ENCODE measurements at places on chromosomes 3 and 15.

DNA sequence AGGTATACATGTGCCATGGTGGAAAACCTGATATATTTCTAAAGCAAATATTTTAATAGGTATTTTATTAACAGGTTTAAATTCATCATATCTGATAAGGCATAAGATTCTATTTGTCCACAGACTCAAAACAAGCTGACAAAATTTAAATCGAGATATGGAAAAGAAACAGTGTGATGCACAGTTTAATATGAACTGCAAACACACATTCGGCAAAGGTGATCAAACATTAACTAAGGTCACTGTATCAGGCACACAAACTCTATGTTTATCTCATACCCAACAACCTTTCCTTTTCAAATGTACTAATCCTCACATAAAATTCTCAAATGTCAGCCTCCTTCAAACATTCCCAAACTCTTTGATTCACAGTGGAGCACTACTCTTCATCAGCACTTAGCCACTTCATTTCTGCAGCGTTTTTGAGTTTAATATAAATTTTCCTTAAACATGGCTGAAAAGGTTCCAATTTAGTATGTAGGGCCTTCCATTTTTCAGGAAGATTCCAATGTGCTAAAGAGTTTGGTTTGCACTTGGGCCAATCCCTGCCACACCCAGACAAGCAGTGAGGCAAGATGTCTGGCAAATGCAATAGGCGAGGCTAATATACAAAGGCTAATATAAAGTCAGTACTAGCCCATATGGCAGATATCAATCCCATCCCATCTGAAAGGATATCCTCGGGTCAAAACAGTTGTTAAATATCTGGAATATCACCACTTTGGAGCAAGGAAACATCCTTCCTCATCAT lies 84.6 kb downstream of the GBE1 start:
- DNase-seq: no peak

DNA sequence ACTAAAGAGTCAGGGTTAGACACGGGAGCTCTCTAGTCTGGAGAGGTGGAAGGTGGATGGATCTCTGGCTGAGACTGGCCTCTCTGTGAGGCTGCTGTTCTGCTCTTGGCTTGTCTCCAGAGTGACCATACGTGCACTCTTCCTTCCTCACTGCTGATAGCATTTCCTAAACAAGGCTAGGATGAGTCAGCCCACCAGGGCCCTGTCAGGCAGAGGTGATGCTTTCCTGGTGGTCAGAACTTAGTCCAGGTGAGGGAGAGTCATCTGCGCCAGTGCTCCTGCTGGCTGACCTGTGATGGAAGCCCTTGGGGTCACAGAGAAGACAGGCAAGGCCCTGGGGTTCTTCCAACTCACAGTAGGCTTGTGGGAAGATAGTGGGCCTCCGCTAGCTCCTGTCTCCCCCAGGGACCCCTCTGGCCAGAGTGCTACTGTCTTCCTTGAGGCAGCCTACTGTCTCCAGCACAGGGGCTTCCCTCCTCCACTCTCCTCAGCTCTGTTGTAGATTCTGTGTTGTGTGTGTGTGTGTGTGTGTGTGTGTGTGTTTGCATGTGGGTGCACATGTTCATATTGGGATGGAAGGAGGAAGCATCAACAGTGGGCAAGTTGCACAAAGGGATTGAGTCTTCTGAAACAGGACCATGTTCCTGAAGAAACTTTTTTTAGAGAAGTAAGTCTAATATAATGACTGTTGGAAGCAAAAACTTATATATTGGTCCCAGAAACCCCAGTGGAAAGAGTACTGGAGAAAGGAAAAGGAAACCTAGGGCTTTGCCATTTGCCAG lies 16.5 kb downstream of the ALPK3 start:
- no peak for DNase-seq

GRCh38 chr3:164514576-164514975 lies 563.7 kb downstream of the SI start:
- DNase-seq: no peak

DNA sequence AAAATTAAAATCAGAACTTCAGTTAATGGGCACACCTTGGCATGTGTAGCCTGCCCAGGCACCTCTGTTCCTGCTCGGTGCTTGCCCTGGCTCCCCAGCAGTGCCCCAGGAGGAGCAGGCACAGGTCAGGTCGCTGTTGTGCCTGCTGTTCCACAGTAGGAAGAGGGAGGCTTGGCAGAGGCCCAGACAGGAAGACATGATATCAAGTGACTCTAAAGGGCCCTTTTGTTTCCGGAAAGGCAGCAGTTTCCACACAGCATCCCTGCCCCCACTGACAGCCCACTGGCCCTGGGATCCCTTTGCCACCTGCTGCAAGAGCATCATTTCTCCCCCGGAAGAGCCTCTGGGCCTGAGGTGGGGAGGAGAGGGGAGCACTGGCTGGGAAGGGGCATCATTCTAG lies 40.5 kb upstream of the HES1 start:
- DNase-seq: no peak

DNA sequence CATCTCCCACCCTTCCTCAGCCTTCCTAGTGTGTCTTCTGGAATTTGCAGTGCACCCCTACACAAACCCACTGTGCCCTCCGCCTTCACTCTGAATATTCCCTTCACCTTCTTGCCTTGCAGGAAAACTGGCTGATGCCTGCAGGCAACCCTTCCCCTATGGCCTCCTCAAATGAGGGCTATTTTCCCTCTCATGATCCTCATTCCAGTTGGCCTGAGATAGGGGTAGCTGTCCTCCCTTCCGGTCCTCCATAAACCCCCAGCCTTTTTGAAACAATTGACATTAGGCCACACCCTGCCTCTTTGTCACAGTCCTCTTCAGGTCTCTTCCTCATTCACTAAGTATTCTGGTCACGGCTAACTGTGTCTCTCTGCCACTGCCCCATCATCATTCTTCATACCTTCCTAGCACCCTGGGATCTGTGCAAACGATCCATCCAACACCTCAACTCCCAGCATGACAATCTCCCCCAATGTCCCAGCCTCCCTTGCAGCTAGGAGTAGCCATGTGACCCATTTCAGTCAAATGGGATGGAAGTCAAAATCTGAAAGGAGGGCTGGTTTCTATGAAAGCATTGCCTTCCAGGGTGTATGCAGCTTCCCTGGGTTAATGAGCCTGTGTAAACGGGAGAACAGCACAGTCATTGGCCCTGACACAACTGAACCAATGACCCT lies 8.5 kb upstream of the TICRR start:
- no peak for DNase-seq

- no peak for DNase-seq
Measured at GRCh38 chr15:62895905-62896316, 146.6 kb upstream of the TPM1 start.

- DNase-seq: no peak
Measured at GRCh38 chr3:143784446-143784845, 63.8 kb downstream of the SLC9A9 start.

DNA sequence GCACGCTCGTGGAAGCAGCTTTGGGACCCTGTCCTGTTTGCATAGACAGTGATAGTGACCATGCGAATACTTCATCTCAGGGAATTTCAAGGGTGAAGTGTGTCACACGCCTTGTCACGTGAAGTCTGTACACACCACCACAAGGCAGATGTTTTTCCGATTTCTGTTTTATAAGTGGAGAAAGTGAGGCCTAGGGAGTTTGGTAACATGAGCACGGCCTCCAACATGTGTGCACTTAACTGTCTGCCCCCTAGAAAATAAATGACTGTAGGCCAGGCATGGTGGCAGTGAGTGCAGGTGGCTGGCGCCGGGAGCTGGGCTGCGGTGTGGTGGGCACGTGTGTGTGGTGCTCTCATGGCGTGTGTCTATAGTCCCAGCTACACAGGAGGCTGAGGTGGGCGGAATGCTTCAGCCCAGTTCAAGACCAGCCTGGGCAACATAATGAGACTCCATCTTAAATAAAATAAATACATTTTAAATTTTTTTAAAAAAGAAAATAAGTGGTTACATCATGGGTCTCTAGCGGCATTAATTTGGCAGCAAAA lies 42.0 kb downstream of the WHAMM start:
- no peak for DNase-seq

DNA sequence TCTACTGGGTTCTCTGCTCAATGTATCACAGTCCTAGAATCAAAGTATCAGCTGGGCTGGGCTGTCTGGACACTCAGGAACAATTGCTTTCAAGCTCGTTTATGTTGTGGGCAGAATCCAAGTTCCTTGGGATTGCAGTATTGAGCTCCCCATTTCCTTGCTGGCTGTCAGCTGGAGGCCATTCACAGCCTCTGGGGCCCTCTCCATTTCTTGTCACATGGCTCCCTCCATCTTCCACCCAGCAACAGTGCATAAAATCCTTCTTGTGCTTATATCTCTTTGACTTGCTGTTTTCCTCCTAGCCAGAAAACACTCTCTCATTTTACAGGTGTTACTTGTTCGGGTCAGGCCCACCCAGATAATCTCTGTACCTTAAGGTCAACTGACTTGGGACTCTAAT lies 363.5 kb downstream of the IGSF11 start:
- DNase-seq: no peak

GRCh38 chr15:78422571-78423340 lies 15.3 kb upstream of the IREB2 start:
- DNase-seq: no peak

DNA sequence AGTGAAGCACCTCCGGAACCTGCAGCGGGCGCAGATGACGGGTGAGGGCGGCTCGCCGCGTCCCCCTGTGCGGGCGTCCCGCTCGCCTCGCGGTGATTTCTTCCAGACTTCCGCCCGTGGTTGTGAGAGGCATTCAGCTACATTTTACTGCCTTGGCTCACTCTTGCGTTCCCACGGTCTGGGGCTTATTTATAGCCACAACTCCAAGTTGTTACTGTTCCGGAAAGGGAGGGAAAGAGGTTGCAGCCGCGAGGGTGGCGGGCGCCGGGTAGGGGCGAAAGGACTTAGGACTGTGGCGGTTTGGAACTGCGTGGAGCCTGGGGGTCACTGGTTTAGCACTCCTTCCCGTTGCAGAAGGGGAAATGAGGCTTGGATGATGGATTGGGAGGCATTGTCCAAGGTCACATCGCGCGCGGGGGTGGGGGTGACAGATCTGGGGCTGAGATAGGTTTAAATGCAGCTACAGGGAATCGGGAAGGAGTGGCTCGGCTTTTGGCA lies 1.1 kb downstream of the HES1 start:
- no peak for DNase-seq

- no peak for DNase-seq
Measured at GRCh38 chr3:125191730-125192129, 20.8 kb downstream of the SLC12A8 start.

GRCh38 chr15:57551715-57552677 lies 39.7 kb upstream of the MYZAP start:
- DNase-seq: no peak

GRCh38 chr15:51888593-51889195 lies 59.2 kb downstream of the TMOD3 start:
- no peak for DNase-seq

DNA sequence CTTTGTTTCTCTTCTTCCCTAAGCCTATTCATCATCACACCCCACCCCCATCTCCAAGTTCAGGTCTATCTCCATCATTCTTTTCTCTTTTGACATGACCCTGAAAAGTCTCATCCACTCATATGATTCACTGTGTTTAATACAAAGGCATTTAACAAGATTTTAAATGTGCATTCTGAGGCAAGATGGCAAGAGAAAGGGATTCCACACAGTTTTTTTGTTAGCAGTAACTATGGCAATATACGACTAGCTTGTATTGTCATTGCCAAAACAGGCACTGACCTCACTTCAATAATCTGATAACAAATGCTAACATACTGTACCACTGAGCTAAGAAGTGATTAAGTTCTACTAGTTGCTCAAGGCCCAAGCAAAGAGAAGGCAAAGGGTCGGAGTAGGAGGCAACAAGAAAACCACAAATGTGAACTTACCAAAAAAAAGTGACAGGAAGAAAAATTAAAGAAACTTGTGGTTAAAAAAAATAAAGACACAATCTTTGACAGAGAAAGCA lies 53.2 kb downstream of the FBN1 start:
- no peak for DNase-seq

DNA sequence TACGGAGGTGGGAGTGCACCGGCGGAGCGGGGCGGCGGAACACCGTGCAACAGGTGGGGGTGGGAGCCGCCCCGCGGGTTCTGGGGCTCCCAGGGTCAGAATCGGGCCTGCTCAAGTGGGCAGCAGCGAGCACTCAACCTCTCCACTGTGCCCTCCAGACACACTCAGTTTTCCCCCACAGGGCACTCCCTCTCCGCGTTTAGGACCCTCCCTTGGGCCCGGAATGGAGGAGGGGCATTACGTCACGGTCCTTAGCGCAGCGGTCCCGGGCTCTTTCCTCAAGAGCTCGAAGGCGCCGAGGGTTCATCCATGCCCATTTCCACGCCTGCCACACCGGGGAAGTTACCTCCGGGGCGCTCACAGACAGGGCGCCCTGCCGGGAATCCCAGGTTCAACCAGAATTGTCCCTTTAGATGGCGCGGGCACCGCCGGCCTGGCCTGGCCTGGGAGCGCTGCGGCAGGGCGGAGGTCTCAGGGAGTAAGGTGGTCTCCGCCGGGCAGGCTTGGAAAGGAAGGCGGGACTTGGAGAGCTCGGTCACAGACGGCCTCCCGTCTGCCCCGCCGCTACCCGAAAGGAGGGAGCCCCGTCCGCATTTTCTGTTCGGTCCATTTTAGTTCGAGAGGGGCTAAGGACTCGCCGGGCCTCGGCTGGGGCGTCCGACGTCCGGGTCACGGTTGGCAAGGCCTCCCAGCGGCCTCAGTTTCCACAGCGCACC lies 5.1 kb downstream of the RNU6-1 start:
- no peak for DNase-seq

DNA sequence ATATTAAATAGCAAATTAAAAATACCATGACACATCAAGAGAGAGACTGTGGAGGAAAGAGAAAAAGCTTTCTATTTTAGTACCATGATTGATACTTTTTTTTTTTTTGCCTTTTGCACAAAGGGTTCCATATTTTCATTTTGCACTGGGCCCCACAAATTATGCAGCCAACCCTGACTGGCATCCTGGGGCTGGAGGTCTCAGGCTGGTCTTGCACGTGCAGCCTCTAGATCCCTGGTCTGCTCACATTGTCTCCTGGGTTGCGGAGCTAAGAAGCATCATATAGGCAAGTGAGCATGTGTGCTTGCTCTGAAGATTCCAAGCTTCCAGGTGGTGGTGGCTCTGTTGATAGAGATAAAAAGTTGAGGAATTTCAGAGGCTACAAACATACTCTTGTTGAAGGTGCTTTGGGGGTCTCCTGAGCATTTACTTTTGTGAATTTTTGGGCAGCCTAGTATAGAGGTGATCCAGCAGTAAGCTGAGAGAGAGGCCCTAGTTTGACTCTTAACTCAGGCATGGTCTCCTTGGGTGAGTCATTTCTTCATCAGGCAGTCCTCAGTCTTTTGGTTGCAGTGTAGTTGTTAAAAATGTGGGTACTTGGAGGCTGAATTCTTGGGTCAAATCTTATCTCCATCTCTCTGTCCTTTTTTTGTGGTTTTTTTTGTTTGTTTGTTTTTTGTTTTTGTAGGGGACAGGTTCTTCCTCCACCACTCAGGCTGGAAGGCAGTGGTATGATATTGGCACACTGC lies 31.3 kb downstream of the SMAD3 start:
- DNase-seq: no peak

Measured in esophagus squamous epithelium (tissue), 5 donors.